ENCODE measurements at places on chromosomes 16 and 17.

GRCh38 chr17:62014526-62014925 lies 50.6 kb downstream of the MED13 start:
- no peak for DNase-seq

DNA sequence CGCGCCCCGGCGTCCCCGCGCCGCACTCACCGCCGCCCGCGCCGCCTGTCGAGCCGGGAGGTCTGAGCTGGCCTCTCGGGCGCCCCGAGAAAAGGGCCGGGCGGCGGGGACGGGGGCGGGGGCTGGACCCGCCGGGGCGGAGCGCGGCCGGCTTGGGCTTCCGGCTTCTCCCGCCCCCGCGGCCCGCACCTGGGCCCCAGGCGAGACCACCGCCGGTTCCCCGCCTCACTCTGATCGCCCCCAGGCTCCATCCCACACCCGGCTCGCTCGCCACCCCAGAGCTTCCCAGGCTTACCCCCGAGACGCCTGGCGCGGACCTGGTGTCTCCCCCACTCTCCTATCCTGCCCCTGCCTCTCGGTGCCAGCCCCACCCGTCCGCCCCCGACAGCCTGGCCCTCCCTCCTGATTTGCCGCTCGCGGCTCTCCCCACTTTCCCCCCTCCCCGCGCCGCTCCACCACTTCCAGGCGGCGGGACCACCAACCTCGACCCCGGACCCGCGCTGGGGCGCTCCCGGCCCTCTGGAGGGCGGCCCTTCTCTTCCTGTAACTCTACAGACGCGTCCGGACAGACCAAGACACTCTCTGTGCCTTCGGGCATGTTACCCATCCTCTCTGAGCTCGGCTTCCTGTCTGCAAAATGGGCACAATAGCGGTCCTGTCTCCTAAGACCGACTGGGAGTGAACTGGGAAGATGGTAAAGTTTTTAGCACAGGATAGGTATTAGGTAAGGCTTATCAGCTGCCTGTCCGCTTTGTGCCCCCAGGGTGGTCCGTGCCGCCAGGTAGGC lies at the start of gene LITAF:
TSS of gene LITAF (minus strand) at position 64 of the 787 bp plus-strand sequence. CDS start 30,189 bp downstream, outside the sequence.
- DNase-seq, result no peak

- DNase-seq, result no peak
Measured at GRCh38 chr17:1217089-1217385, 37.3 kb upstream of the ABR start.

- DNase-seq, result no peak
Measured at GRCh38 chr16:12082226-12082887, 105.8 kb downstream of the SNX29 start.

- DNase-seq, result no peak
Measured at GRCh38 chr16:83626204-83626603, 181.6 kb upstream of the HSBP1 start.

DNA sequence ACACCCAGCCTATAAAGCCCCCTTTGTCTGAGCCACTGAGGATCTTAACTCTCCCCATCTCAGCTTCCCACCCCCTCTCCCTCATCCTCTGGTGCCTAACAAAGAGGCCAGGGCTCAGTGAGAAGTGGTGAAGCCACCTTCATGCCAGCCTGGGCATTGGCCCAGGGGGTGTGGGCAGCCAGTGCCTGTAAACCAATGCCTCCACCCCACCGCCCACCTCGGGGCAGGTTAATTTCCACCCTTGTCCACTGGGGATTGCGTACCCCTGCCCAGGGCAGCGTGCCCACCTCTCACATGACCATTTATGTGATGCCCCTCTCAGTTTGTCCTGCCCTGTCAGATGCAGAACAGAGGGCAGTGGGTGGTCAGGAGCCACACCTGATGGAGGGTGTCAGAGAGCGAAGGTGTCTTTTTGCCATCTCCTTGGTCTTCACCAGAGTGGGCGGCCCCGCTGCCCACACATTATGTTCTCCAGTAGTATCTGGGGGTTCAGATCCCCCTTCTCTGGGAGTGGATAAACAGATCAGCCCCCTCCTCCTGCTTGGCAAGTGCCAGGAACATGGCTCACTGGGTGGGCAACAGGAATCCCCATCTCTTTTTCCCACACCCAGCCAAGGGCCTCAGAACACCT lies 10.1 kb upstream of the ARHGAP23 start:
- no peak for DNase-seq

DNA sequence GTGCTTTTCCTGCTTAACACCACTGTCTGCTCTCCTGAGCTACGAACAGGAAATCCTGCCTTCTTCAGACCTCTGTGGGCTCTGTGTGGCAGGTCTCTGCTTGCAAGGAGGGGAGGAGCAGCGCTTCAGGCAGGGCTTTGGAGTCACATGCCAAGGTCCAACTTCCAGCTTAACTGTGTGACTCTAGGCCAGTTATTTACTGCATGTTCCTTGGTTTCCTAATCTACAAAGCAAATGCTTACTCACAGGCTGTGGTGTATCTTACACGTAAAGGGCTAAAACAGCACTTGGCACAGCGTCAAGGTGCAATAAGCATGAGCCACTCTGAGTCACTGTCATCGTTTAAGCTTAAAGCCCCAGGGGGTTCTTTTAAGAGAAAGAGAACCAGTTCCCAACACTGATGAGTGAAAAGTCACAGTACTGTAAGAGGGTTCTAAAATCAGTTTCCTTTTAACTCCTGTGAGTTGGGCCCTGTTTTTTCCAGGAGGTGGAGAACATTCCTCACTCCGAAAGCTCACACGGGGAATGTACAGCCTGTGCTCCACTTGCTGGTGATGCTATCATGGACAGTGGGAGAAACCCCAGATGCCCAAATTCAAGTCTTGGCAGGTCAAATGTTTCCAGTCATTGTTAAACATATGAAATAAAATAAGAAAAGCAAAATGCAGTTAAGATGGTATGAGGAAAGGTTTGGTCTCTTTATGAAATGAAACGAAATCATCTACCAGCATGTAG lies 54.1 kb upstream of the BCAR1 start:
- peak; percentile 81 for DNase-seq

DNA sequence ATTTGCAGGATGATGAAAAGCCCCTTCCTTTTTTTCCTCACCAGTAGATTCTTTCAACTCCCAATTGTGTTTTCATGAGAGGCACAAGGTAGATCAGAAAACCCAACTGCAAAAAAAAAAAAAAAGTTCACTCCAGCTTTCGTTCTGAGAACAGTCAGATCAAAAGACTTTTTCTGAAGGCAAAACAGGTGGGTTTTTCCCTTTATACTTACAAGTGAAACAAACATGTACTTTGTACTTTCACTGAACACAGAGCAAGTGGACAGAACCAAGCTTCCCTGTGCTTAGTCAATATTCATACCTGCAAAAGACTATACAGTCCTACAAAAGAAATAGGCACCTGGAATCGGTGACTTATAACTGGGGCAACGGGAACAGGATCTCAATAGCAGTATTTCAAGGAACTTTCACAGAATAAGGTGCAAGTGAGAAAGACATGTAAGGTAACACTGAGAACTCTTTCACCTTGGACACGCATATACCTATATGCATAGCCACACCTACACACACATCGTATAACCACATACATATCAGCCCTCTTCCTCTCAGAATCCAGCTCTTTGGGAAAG lies 54.1 kb downstream of the TOX3 start:
- DNase-seq, result no peak

GRCh38 chr16:84759061-84759460 lies 59.3 kb downstream of the USP10 start:
- DNase-seq, result no peak

DNA sequence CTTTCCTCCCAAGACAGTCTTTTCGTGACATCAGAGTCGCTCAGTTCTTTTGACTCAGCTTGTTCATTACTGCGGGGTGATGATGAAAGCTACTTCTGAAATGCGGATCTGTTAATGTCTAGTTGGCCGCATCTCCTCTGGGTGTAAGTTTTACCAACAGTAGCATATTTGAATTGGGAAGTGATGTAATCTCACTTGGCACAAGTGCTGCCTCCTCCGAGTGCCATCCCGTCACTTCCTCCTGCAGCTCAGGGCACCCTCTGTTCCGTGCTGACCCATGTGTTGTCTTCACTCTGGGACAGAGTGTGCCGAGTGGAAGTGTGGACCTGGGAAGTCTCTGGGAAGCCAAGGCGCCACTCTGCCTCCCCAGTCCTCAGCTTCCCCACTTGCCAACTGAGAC lies 8.9 kb downstream of the ADAD2 start:
- no peak for DNase-seq
